Activated CD4-positive, alpha-beta T cell treated with anti-CD3 and anti-CD28 coated beads, Interleukin-10, Interleukin-2, amounts not matched to agents 100 ng/mL and 50 ng/mL, durations not matched to agents 16 hours and 8 hours (primary cell): ENCODE measurements at places on chromosomes 4 and X.

DNA sequence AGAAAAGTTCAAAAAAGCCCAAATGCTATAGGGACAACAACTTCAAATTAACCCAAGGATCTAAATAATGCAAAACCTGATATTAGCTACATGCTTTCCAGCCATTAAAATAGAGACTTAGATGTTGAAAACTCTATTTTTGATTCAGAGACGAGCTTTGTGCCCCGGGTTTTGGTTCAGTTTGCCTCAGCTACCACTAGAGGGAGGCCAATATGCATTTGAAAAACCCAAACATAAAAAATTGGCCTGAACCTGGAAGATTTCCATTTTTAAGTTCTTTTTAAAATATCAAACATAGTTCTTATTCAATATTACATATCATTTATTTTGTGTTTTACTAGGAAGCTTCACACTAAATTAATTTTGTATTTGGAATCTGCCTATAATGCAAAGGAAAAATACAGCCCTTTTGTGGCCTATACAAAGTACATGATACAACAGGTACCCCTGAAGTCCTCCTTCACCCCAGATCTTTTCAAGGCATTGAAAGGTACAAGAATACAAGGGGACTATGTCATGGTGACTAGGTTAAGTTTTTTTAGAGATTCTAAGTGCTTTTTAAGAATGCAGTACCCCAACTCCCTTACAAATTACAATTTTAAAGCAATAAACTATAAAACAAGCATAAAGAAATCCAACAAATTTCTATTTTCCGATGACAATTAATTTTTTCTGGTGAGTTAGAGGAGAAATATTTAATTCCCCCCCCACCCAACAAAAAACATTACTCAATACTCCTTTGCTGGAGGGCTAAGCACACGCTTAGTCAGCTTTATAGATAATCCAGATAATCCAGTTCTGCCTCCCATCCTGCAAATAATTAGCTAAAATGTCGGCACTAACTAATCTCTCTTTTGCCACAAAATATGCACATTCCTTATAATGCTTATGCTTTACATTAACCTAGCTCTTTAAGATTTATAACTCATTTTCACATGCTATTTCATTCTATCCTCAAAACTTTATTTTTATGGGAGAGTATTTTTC, 97.7 kb upstream of the PTPN13 start:
- peak; percentile 46 for DNase-seq

DNA sequence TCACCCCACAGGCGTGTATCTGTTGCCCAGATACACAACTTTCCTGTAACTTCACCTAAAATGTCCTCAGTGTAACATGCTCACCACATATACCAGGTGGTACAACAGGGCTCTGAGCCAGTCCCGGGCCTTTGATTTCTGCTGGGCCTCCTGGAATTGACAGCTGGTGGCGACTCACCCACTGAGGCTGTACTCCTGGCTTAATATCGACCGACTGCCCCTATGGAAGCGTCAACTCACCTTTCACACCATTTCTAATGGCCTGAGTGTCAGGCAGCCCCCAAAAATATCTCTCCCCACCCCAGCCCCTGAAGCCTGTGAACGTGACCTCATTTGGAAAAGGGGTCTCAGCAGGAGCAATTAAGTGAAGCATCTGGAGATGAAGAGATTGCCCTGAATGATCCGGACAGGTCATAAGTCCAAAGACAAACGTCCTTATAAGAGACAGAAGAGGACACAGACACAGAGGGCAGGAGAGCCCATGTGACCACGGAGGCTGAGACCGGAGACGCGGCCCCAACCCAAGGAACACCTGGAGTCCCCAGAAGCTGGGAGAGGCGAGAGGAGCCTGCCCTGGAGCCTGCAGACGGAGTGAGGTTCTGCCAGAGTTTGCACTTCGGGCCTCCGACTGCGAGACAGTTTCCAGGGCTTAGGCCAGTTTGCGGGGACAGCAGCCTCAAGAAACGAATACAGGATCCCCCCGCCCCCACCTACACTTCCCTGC, 12.6 kb upstream of the MXD4 start:
- no peak for DNase-seq

- no peak for DNase-seq
Measured at GRCh38 chrX:31845003-31845402, 773.2 kb upstream of the FTHL17 start.

- DNase-seq: no peak
Measured at GRCh38 chrX:46777971-46778810, 19.3 kb upstream of the SLC9A7 start.

- no peak for DNase-seq
Measured at GRCh38 chrX:149497626-149498025, 7.5 kb downstream of the IDS start.

DNA sequence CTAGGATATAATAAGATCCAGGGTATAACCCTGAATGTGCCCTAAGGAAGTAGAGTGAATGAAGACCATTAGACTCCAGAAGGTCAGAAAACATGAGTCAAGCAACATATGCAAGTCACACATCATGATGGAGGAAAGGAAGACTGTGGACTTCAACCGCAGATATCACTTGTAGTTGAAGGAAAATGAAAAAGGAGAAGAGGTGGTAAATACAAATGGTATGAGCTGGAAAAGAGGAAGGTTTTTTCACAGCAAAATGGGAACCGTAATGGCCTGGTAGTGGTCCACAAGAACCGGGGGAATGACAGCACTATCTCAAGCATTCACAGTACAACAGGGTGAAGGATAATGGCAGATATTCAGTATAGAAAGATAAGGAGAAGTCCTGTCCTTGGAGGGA, 5.2 kb upstream of the SCFD2 start:
- DNase-seq: no peak

DNA sequence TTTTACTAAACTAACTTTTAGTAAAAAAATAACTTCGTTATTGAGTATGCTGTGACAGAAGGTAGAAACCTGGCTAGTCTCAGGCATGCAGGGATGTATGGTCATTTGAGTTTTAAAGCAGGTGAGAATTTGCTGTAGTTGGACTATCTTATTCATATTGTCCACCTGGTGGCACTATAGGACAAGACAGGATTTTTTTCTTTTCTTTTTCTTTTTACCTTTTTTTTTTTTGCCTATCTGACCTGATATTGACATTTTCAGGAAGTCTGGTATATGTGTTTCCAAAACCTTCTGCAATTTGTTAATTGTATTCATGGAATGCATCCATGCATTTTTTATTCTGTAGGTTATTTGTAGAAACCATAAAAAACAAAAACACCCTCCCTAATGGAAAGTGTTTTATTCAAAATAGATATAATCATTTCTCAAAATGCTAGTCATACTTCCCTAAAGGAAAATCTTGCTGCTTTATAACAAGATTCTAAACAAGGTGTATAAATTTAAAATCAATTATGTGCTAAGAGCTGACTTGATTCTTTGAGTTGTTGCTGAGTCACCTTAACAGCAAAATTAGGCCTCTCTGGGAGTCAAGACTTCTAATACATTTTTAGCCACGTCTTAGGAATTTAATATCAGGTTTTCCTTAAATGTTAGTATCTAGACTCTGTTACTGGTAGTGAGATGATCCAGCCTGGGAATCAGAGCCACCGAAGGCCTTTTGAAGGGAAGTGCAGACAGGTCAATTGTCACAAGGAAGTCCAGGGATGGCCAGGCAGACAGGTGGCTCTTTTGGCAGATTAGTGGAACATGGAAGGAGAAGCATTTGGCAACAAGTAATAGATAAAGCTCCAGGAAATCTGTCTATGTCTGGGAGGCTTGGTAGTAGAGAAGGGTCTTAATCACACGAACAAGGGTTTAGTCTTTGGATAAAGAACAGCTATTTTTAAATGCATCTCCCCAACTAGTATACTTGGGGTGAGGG, 201.3 kb upstream of the GNPDA2 start:
- DNase-seq: peak; percentile 14

- DNase-seq: no peak
Measured at GRCh38 chrX:18617407-18617750, 54.5 kb downstream of the RS1 start.

GRCh38 chrX:20215565-20215964, 51.1 kb downstream of the RPS6KA3 start:
- DNase-seq: no peak

DNA sequence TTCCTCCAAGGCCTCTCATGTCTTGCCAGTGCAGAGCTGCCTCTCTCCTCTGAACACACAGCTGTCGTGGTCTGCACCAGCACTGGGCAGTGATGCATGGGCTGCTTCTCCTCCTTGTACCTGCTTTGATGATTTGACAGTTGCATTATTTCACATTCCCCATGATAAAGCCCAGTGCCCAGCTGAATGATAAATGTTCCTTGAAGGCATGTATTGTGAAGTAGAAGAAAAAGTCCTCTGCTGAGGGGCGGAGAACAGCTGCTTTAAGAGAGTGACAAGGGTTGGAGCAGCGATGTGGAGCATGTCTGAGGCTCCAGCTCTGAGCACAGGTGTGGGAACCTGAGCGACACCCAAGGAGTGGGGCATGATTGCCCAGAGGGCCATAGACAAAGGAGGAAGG, 21.1 kb upstream of the TRIM2 start:
- no peak for DNase-seq

DNA sequence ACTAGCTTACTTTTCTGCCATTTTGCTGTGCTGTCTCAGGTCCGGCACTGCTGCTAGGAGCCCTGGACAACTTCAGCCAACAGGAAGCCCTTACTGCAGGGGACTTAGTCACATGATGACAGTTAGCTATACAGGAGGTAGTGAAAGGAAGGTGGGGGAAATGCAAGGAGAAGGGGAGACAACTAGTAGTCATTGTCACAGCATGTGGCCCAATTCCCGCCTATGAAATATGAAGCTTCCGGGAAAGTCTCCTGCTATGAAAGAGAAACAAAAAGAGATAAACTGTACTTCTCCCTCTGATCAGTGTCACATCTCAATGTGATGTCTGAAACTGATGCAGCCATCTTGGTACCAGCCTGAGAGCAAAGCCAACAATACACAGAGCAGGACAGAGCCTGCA, 71.6 kb downstream of the AMELX start:
- no peak for DNase-seq

GRCh38 chrX:32877592-32877991, 333.8 kb downstream of the DMD start:
- no peak for DNase-seq

GRCh38 chrX:65300104-65300809, 234.3 kb downstream of the LAS1L start:
- no peak for DNase-seq

DNA sequence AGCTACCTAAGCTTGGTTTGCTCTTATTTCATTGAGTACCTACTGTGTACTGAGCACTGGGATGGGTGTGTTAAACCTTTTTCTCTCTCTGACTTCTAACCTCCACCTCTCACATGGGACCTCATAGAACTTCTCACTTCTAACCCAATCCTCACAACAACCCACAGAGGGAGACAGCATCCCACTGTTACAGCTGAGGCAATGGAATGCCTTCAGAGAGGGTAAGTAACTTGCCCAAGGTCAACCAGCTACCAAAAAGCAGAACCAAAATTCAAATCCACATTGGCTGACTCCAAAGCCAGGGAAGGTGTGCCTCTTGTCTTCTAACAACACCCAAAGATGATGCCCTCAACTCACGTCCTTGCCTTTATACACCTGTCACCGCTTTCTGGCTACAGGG, 5.4 kb downstream of the SEL1L3 start:
- DNase-seq: no peak

- no peak for DNase-seq
Measured at GRCh38 chrX:106014119-106014775, 24.3 kb downstream of the SERPINA7 start.

DNA sequence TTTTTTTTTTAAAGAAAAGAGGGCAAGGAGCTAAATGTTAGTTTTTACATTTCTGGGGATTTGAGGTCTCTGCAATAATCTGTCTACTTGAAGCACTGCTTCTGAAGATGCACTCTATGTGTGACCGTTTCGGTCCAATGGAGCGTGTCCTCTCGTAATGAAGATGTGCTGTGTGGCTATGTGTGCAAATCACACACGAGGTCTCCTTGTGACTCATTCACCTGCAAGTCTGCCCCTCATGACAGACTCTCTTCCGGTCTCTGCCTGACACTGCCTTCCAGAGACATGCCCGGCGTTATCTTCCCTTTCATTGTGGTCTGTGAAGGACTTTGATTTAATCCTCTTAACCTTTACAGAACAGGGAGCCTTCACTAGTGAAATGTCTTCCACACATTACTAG, 84.3 kb downstream of the TRAM1L1 start:
- DNase-seq: no peak

DNA sequence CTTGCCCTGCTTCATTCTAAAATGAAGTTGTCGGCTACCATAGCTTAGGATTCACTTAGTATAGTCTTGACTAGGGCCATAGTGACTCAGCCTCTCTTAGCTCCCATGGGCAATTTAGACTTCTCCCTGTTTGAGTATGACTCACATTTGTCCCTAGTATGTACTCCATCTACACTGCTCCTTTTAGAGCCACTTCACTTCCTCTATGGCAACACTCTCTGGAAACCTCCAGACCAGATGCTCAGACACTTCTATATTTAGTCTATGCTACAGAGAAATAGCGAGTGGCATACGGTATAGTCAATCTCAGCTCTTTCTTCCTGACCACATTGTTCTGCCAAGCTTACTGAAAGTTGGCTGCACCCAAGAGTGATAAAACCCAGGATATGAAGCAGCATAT, 11.2 kb downstream of the MEPE start:
- DNase-seq: no peak
